ENCODE measurements at places on chromosomes 1 and 21.
A peak's percentile ranks its signal among the peaks of the same experiment; 100 is the strongest.

GRCh38 chr1:112337028-112337531 is 58.9 kb upstream of the CTTNBP2NL start:
- DNase-seq: no peak

GRCh38 chr1:231557898-231558707 is 29.6 kb downstream of the TSNAX start:
- no peak for DNase-seq

GRCh38 chr1:178057912-178058534 is 35.9 kb upstream of the RASAL2 start:
- no peak for DNase-seq

- DNase-seq: no peak
Measured at GRCh38 chr1:117370071-117370470, 2.8 kb downstream of the MAN1A2 start.

DNA sequence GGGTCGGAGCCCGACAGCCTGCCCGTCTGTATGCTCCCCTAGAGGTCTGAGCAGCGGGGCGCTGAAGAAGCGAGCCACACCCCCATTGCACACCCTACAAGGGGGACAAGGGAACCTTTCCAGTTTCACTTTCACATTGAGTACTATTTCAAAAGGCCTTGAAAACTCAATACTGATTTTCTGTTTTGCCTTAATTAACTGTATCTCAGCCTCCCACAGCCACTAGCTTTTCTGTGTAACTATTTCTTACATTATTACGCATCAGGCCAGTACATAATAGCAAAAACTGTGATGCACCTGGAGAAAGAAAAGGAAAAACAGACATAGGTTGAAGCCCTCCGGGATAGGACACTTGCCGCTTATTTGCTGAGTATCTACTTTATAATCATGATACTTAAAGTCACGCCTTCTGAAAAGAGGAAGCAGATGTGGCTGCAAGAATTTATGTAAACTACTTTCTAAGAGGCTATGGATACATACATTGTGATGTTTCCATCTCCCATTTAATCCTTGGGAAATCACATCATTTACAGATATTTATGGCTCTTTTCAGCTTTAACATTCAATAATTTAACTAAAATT is 1719.5 kb downstream of the MRPL39 start:
- DNase-seq: no peak

DNA sequence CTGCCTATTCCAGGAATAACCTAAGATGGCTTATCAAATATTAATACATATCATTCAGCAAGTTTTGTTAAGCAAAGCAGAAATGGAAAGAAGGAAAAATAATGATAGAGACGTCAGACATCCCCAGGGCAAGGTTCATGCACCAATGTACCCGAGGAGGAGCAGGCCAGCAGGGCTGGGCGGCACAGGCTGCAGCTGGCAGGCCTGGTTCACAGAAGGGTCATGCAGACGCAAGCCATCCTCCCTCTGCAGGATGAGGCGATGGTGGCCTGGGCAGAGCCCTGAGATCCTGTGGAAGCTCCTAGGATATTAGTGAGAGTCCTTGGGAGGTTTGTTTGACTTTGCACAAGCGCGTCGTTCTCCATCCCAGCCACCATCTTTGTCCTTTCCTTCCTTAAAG is 30.0 kb downstream of the BATF3 start:
- no peak for DNase-seq

- no peak for DNase-seq
Measured at GRCh38 chr1:7786795-7787194, 2.7 kb downstream of the PER3 start.

DNA sequence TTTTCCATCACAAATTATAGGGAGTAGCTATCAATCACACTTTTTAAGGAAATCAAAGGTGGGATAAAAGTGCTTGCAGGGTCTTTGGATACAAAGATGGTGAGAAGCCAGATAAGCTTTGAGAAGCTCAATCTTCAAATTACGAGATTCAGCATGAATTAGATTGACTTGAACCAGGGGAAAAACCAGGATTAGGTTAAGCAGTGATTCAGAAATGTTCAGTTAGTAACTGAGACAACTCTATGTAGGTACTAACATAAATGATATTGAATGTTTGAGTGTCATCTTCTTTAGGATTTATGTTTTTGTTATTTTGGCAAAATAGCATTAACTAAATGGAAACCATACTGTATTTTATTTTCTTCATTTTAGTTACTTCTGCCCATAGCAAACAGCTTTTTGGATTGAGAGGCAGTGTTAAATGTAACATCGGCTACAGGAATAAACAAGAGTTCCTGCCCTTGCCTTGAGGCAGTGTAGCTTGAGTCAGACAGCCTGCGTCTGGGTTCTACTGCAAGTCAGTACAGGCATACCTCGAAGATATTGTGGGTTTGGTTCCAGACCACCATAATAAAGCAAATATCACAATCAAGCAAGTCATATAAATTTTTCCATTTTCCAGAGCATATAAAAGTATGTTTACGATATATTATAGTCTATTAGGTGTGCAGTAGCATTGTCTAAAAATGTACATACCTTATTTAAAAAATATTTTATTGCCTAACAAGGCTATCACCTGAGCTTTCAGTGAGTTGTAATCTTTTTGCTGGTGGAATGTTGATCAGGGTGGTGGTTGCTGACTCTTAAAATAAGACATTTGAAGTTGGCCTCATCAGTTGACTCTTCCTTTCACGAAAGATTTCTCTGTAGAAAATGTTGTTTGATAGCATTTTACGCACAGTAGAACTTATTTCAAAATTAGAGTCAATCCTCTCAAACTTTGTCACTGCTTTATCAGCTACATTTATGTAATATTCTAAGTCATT is 36.9 kb upstream of the BACH1 start:
- peak; percentile 86 for DNase-seq

GRCh38 chr1:191707288-191707687 is 451.0 kb upstream of the RGS18 start:
- DNase-seq: no peak

- no peak for DNase-seq
Measured at GRCh38 chr1:96756789-96757188, 35.2 kb downstream of the PTBP2 start.

- no peak for DNase-seq
Measured at GRCh38 chr1:202811296-202812175, 782 bp downstream of the PCAT6 start.

DNA sequence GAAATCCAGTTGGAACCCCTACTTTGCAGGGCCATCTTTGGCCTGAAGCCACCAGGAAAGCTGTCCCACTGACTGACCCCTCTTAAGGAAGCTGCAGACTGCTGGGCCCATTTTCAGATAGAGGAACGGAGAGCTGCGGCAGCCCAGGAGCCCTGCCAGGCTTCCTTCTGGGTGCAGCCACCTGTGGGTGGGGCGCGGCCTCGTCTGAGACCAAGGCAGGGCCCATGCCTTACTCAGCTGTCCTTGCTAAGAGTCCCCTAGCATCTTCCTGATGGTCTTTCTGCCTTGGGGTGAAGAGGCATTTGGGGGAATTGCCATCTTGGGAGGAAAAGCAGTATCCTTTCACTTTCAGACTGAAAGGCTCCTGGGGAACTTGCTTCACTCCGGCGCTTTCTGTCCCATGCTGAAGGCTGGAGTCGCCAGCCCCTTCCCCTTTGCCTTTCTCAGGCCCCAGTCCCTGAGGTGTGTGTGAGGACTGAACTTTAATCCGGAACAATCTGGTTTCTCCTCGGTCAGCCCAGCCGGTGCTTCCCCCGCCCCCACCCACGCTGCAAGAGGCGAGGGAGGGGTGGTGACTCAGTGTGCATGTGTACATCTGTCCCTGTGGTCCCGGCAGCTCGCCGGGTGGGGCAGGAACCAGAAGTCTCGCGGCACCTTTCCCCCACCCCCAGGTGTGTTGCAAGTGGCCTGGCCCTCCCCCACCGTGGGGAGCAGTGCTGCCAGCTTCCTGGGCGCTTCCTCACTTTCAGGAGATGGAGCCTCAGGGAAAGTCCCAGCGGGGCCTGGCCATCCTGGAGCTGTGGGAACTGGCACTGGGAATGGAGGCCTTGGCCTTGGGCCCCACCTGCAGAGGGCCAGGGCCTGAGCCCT is 5.1 kb downstream of the ZC3H12A start:
- peak; percentile 96 for DNase-seq

DNA sequence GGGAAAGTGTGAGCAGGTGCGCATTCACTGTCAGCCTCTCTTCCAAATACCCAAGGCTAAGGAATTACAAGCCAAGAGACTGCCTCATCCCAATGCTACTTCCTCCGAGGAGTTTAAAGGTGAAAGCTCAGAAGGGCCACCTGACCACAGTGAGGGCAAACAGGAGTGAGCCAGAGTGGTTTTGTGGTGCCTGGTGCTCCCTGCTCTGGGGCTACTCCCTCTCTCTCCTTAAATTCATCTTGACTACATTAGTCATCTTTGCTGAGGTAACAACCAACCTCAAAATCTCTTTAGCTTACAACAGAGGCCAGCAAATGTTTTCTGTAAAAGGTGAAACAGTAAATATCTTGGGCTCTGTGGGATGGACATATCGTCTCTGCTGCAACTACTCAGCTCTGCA is 14.2 kb upstream of the ZBTB8A start:
- no peak for DNase-seq

- DNase-seq: no peak
Measured at GRCh38 chr1:88399690-88400089, 284.4 kb upstream of the PKN2 start.

DNA sequence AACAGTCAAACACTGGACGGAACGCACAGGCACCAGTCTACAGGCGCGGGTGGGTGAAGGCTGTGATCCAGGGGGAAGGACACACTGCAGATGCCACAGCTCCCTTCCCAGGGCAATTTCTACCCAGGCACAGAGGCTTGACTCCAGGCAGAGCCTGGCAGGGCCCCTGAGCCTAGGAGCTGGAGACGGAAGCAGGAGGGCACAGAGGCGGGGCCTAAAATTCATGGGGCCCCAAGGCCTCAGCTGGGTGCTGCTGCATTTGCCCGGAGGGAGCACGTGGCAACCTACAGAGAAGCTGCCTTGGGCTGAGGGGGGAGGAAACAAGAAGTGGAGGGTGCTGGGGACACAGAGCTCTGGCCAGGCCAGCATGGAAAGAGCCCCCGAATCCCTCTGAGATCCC is 41.2 kb downstream of the UBE2G2 start:
- no peak for DNase-seq

DNA sequence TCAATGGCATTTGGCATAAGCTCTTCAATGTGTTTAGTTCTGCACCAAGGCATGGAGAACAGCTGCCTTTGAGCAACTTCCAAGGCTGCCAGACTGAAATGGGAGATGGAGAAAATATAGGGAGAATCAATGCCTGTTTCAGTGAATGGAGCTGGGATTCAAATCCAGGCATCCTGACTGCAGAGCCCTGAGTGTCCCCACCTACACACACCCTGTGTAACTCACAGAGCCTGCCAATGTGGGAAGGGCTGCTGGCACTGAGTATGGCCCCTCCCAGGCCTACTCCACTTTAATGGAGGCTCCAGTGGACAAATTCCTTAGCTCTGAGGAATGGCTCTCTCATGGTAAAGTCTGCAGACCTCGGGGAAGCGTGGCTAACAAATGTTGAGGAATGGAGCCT is 145.6 kb upstream of the TNR start:
- DNase-seq: no peak

DNA sequence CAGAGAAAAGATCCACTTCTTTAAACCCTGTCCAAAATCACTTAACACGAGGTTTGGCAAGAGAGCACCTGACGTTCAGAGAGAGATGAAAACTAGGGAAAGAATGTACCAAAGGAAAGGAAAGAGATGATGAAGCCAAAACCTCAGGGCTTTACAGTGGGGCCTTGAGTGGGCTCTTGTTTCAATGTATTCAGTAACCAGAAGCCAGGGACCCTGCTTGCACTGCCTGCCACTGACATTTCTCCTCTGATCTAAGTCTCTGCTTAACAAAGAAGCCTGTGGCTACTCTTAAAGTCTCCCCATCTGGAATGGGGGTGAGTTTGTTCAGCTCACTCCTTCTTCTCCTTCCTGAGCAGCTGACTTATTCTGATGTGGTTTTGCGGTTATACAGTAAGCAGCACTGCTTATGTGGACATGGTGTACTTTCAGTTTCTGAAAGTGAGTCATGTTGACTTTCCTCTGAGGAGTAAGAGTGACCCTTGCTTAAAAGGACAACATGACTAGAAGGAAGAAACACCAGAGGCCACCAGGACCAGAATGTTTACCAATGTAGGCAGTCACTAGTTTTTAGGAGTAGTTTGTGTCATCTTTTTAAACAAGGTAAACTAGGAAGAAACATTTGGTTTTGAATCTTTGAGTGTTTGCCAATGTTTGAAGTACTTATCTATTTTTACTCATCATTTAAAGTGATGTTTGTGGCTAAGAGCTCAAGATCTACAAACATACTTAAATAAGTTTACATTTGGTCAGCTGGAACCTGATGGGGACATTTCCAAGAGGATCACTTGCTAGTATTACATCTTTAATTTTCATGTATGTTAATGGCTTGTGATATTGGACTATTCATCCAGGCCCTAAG is 87.4 kb downstream of the FASLG start:
- peak; percentile 98 for DNase-seq

- DNase-seq: no peak
Measured at GRCh38 chr1:145846201-145846612, 777 bp downstream of the NUDT17 start.

DNA sequence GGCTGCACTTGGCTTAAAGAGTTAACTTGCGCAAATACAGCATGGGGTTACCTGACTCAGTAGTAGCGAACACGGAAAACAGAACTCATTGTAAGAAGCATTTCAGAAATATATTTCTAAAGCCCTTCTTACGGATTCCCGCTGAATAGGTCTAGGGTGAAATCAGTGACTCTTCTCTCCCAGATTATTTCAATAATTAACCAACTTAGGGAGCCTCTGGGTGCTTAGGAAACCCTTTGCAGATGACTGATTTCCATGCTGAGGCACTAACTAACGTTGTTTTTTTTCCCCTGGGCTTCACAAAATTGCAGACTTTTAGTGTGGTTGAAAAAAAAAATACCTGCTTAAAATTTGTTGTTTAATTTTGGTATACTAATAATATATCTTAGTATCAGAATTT is 40.3 kb downstream of the BTG3 start:
- DNase-seq: no peak

DNA sequence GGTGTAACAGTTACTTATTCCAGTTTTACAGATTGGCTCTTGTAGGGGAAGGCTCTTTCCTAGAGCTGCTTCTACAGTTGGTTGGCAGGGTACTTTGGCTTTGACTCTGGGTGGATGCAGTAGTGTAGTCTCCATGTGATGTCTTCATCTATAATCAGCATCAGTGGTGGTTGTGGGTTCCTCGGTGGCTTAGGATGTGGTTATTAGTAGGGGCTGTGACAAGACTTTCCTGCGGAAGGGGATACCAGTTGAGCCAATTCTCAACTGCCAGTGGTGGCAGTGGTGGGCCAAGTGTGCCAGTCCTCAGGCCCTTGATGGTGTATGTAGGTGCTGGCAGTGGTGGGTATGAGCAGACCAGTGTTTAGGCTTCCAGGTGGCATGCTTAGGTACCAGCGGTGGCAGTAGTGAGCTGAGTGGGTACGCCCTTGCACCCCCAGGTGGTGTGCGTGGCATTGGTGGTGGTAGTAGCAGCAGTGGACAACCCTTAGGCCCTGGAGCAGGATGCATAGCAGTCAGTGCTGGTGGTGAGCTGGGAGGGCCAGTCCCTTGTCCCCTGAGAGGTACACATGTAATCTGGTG is 27.2 kb upstream of the KLF18 start:
- no peak for DNase-seq

- no peak for DNase-seq
Measured at GRCh38 chr1:204733869-204734596, 48.5 kb upstream of the LRRN2 start.

Measured in epithelial cell of prostate (primary cell).